Activated naive CD4-positive, alpha-beta T cell (primary cell): ENCODE measurements at places on chromosomes 3 and 15.

DNA sequence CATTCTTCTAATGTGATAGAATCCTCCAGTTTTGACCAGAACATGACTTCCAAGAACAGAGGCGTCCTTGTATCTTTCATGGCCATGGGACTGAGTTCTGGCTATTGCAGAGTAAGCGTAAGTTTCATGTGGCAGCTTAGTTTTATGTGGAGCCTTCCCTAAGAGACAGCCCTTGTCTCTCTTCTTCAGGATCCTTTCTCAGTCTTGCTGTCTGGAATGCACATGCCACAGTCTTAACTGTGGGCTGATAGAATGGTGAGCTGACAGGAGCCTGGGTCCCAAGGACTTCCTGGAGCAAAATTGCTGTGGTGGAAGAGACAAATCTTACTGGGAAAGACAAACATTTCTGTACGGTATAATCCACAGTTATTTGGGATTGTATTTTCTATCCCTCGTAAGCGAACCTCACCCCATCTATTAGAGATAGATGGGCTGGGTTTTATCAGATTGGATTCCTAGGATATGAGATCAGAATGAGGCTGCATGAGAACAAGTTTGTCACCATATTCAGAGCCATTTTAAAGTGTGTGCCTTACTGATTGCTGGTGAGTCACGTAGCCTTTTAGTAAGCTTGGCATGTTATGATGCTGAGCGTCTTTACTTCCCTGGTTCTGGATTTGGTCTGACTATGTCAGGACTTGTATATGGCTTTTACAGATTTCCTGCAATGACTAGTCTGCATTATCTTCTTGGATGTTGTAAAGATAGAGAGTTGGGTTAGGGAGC is 32.8 kb downstream of the CDIN1 start:
- no peak for DNase-seq

DNA sequence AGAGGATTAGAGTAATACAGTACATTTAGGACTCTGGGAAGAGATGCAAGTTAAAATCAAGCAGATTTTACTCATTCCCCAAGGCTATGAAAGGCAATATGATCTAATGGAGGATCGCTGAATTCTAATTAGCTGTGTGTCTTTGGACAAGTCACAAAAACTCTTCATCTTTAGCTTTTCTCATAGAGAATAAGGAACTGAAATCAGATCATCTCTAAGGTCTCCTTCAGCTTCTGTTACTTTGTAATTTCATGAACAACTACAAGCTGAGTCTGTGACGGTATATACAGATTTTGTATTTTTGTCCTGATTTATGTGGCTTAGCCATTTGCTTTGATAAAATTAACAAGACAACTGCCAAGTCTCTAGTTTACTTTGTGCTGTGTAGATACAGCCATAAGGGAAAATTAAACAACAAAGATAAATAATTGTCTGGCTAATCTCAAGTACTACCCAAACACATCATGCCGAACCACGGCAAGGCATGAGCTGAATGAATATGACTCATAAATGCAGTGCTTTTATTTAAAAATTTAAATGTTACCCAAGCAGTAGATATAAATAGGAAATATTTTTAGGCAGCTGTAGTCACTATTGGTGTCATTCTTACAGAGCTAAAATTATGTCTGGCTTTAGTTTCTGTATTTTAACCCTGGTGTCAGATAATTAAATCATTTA is 81.5 kb downstream of the GAP43 start:
- no peak for DNase-seq

GRCh38 chr3:70754314-70754713 is 441.9 kb upstream of the MDFIC2 start:
- no peak for DNase-seq

- no peak for DNase-seq
Observed at GRCh38 chr15:97944724-97945123, 15.8 kb upstream of the ARRDC4 start.

DNA sequence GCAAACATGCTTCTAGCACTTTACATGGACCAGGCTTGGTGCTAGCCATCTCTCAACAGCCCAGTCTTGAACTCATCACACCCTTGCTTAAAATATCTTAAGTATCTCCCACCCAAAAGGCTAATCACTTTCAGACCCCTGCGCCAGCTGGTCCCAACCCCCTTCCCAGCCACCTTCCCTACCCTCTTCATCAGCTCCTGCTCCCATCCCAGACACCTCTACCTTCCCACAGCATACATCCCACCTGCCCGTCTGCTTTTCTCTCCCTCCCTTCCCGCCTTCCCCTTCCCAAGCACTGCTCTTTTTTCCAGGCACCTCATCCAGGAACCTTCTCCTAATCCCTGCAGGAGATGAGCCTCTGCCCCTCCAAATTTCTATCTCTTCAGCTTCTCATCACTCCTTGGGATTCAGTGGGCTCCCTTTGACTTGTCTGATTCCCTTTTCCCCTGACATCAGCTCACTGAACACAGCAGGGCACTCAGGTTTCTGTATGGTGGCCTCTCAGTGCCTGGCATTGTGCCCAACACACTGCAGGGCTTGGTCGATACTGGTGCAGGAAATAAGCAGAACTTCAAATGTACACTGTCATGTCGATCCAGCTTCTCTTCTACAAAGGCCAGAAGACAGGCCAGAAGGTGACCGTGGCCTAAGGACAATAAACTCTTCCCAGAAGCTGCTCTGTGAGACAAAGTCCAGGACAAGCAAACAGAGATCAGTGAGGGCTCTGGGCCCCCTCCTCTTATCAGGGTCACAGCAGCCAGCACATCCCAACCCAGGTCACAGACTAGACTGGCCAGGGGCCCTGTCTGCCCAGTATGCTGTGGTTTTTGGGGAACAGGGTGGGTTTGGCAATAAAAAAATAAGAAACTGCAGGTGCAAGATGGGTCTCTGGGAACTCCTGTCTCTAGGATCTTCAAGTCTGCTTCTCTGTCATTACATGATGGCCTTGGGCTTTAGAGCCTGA is 2.2 kb upstream of the ITIH1 start:
- no peak for DNase-seq

DNA sequence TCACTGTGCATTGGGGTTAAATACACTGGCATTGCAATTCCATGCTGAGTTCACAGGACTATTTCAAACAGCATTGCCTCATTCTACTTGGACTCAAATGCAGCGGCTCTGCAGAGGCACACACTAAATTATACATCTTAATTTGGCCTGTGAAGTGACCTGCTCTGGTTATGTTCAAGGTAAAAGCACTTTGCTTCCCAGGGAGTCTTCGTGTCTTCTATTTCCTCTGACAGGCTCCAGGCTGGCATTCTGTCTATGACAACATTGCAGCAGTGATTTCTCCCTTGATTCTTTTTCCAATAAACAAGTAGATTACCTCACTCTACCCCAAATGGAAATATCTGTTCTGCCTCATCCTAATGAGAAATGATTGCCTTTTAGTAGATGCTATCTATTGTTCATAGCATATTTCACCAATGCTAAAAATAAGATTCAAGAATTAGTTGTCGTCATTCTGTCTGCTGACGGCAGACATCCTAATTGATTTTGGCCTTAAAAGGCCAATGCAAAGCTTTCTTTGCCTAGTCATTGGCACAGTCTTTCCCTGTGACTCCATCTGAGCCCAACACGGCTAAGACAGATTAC is 33.8 kb downstream of the FMN1 start:
- no peak for DNase-seq

DNA sequence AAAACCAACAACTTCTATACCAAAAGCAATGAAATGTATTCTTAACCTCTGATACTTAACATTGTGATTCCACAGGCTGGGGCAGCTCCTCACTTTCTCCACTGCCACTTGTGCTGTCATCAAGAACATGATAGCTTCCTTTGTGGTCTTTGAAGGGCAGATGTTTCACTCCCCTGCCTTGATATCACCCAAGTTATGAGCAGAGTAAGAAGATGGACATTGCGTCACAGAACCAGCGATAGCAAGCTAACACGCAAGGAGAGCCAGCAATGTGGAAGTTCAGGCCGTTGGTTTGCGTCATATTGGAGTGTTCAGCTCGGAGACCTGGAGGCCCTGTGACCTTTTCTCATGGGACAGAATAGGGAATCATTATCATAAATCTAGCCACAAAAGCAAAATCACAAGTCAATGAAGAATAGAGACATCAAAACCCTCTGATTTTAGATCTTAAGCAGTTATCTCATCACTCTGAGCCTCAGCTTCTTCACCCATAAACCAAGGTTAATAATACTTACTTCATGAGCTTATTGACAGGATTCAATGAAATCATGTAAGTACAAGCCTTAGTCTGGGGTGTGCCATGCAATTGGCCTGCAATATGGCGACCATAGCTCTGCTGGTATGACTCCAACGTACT is 183.8 kb upstream of the THBS1 start:
- no peak for DNase-seq

DNA sequence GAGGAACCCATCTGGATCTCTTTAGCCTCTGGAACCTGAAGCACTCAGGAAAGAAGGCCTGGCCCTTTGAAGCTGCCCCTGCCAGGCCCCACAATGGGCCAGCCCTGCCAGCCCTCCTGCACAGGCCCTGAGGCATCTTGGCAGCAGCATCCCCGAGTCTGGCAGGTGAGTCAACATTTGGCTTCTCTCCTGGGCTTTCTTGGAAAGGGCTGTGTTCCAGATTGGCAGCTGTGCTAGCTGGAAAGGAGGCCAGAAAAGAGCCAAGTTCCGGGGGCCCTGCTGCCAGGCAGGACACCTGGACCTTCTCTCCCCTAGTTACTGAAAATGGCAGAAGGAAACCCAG is 187.2 kb downstream of the SHQ1 start:
- no peak for DNase-seq
